Left cardiac atrium (tissue), 4 donors: ENCODE measurements at places on chromosomes 2 and 18. TPM values are rescaled to one million over a fixed set of nuclear protein-coding genes. Genes with fewer than 3 reads are reported as not detected.

Gene MAL
- 5.8 TPM for total RNA-seq

Gene HTR2B
- 6.9 TPM for total RNA-seq

Gene MBOAT2
- total RNA-seq = 6.7 TPM

Gene LYPD6
- 0.27 TPM for total RNA-seq

DNA sequence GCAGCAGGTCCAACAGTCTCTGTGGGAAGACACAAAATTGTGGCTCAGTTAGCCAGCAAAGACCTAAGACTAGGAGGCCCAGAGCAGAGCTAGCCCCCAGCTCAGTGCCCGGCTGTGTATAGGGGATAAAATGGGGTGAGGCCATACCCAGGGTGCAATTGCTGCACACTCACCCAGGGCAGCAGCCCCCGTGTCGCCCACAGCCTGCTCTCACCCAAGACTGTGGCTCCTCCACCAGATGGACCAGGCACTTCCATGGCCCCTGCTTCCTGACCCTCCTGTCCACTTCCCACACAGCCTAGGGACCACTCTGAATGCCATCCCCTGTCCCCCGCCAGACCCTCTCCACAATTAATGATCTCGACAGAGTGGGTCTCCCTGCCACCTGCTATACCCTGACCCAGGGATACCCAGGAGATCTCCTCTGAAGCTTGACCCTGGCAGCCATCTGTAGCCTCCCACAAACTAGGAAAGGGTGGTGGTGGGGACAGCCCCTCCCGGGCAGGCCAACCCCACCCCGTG lies 85.7 kb downstream of the HS1BP3 start:
- no peak for DNase-seq

DNA sequence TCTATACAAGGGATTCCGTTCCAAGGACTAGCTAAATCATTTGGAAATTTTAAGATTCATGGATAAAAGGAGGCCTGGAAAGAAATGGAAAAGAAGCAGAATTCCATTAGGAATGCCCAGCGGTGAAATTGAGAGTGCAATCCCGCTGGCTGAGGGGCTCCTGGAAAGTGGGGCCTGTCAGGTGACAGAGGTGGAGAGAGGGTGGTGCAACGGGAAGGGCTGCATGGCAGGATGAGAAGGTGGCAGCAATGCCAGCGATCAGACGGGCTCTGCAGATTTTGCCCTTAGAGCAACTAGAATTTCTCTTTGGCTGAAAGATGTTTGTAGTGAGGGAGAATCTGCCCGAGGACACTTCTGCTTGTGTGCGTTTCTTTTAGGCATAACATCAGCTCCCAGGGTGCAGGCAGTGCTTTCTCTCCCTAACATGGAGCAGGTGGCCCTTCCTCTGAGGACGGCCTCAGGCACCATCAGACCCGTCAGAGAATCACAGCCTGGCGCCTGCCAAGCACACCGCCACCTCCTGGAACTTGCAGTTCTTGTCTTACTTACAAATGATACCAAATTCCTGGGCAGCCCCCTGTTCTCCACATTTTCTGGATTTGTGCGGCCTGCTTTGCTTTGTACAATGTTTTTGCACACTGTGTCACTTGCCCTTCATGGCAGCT lies 261.6 kb downstream of the NDUFA10 start:
- no peak for DNase-seq

- DNase-seq = no peak
Observed at GRCh38 chr2:172552547-172553291, 3.2 kb upstream of the PDK1 start.

GRCh38 chr2:146207417-146207816 lies 1637.4 kb upstream of the ACVR2A start:
- DNase-seq = no peak

DNA sequence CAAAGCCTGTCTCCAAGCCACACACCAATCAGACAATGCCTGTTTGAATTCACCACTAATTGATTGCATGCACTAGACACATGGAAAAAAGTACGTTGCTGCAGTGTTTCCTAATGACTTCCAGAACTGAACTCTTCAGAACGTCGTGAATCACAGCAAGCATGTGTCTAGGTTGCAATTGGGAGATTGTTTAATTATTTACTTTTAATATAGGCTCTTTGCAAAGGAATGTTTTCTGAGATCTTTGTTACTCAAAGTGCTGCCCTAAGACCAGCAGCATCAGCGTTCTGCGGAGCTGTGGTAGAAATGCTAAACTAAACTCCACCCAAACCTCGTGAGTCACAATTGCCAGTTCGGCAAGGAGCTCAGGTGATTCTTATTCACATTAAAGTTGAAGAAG lies 52.7 kb upstream of the CCDC68 start:
- DNase-seq = no peak

DNA sequence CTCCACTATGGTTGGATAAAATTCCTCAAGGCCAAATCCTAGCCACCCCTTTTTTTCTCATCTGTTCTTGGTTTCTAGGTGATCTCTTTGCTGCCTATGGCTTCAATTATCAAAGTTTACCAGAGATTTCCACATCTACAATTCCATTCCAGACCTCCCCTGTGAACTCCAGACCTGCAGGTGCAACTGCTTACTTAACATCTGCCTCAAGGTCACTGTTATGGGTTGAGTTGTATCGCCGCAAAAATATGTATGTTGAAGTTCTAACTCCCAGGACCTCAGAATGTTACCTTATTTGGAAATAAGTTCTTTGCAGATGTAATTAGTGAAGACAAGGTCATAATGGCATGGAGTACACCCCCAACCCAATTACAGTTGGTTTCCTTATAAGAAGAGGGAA lies 60.4 kb upstream of the SOS1 start:
- no peak for DNase-seq
